ENCODE measurements at places on chromosomes 3 and 15.

DNA sequence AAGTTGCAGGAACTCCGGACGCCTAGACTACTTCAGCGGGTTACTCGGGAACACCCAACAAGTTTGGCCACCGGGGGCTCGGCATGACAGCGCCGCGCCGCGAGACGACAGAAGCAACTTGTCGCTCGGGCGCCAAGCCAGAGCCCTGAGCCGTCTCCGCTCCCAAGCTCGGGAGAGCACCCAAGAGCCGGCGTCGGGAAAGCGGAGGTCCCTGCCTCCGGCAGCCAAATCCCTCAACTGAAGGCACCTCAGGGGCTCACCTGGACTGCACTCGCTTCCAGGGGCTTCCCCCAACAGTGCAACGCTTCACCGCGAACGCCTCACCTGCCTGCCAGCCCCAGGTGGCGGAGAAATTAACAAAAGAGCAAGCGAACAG lies 640 bp downstream of the MB21D2 start:
- DNase-seq, result peak; percentile 82

- DNase-seq, result no peak
Observed at GRCh38 chr15:48875241-48875960, 2.5 kb upstream of the EID1 start.

GRCh38 chr15:66089049-66089448 lies 164.5 kb downstream of the MEGF11 start:
- DNase-seq, result no peak

DNA sequence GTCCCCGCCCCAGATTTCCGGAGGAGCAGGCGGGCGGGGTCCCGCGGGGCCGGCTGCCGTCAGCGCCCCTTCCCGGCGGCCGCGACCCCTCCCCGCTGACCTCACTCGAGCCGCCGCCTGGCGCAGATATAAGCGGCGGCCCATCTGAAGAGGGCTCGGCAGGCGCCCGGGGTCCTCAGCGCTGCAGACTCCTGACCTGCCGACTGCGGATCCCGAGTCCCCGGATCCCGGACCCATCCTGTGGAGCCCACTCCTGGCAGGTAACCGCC lies at the start of gene TRH:
Gene TRH, plus strand, starts transcription at position 157 of the 269 bp plus-strand sequence. CDS start 1,097 bp downstream, outside the sequence.
- no peak for DNase-seq

DNA sequence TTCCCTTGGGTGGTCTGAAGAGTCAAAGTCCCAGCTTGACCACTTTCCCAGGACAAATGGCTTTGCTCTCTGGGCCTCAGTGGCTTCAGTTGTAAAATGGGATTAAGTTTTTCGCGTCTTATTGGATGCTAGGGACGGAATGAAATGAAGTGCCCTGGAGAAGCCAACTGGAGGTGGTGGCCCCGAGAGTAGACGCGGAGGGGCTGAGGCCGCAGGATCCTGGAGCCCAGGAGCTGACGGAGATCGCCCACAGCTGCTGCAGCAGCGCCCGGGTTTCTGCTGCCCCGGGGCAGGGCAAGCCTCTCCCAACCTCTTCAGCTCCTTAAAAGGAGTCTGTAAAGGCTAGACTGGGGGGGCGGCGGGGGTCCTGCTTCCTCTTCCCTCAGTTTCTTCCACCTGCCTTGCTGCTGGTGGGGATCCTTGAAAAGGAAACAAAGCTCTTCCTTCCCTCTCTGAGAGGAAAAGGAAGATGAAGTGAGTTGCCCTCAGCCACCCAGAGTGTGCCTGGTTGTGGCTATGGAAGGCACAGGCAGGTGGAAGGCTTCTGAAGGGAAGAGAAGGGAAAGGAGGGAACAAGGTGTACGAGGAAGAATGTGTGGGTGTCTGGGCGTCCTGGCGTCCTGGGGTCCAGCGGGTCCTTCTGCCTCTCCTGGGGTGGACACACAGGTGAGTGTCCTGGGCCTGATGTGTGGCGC lies 967 bp upstream of the BNC1 start:
- no peak for DNase-seq

DNA sequence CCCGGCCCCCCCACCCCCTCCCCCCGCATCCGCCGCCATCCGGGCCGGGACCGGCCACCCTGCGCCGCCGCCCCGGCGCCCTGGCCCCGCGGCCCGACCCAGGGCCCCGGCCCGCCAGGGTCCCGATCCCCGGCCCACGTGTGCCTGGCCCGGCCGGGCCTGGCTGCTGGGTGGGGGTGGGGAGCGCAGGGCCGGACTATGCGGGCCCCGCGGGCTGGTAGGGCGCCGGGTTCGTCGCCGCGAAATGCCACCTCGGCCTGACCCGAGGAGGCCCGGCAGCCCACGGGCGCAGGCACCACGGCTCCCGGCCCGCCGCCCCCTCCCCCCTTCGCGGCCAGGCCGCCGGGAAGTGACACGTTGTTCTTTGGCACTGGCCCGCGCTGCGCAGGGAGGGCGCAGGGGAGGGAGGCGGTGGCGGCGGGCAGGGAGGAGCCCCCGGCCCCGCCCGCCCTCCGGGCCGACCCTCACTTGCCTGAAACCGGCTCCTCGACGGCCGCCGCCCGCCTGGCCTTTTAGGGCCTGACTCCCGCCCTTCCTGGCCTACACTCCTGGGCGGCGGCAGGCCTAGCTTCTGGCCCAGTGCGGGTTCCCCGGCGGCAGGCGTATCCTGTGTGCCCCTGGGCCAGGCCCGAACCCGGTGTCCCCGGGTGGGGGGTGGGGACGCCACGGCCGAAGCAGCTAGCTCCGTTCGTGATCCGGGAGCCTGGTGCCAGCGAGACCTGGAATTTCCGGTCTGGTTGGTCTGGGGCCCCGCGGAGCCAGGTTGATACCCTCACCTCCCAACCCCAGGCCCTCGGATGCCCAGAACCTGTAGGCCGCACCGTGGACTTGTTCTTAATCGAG lies 515 bp downstream of the EIF4G1 start:
- peak; percentile 83 for DNase-seq

GRCh38 chr3:9311228-9311627 lies 51.6 kb upstream of the THUMPD3 start:
- DNase-seq, result no peak

DNA sequence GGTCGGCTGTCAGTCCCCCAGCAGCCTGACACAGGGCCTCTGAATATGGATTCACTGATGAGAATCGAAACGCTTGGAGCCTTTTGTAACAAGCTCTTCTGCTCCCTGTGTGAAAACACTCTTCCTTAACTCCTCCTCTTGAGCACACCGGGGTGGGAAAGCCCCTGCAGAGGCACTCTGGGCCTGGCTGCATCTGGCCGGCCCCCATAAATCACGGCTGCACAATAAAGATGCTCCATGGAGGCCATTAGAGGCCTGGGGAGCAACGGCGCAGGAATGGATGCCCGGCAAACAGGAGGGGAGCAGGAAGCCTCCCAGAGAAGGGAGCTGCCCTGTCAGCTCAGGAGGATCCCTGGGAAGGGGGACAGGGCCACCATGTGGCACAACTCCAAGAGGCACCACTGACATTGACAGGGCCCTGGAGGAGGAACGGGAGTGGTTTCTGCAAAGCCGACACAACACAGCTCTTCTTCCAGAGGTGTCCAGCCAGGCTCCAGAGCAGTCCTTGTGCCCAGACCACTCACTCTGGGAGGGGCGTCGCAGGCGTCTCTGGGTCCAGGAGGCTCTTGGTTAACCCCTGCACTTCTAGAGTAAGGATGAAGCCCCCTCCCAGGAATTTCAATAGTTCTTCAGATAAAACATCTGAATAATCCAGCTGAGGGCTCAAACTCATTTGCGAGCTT lies 509.3 kb upstream of the PPP2R3A start:
- no peak for DNase-seq

DNA sequence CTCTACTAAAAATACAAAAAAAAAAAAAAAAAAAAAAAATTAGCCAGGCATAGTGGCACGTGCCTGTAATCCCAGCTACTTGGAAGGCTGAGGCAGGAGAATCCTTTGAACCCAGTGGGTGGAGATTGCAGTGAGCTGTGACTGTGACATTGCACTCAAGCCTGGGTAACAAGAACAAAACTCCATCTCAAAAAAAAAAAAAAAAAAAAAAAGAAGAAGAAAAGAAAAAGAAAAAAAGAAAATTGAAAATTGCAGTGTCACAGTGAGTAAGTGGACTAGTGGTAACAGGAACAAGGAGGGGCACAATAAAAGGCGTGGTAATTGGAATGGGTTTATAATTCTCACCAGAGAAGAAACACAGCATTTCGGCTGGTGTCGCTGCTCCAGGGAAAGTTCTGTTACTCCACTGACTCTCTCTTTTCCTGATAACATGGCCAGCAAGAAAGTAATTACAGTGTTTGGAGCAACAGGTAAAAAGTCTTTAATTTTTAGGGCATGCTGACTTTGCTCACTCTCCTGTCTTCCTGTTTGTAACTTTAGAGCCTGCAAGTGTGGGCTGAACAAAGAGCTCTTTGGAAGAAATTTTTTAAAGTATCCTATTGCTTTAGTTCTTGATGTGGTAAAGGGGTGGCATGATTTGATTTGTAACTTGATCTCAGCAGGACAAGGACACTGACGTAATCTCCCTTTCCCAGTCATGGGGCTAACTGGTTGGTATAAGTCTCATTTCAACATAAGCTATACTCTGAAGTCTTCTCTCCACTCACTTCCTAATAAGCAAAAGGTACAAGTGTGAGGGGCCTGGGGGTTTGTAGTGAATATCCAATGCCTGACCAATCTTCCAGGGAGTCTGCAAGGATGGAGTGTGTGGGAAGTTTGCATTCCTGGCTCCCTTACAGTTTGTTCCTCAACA lies 22.1 kb upstream of the TRA2B start:
- DNase-seq, result peak; percentile 68

DNA sequence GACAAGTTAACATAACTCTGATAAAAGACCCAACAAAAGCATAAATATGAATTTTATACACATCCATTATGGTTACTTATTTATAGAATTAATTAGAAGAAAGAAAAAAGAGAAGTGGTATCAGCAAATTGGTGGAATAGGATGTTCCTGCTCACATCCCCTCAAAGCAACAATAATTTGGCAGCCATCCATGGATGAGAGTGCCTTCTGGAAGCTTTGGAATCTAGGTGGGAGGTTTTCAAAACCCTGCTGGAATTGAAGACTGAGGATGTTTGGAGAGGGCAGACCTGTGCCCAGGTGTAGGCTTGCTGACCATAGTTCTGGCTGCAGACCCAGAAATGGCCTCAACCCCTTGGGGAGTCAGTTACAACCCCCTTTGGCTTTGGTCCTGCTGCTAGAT lies 91.2 kb downstream of the EDEM1 start:
- peak; percentile 35 for DNase-seq

DNA sequence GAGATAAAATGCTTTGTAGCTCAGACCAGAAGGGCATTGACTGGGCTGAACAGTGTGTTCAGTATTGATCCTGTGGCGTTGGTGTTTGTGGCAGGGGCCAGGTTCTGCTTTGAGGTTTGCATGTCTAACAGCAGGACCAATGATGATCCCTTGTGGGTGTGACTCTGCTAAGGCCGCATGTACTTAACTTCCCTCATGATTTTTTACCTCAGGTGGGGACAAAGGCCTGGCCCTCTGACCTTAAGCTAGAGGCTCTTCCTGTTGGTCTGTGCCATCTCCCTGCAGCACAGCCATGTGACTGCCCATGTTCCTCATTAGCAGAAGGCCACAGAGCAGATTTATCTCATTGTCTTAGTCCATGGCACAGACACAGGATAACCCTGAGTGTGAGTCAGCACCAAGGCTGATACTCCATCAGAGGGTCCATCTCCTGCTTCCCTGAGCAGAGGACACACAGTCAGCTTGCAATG lies 34.3 kb upstream of the BSN start:
- no peak for DNase-seq

DNA sequence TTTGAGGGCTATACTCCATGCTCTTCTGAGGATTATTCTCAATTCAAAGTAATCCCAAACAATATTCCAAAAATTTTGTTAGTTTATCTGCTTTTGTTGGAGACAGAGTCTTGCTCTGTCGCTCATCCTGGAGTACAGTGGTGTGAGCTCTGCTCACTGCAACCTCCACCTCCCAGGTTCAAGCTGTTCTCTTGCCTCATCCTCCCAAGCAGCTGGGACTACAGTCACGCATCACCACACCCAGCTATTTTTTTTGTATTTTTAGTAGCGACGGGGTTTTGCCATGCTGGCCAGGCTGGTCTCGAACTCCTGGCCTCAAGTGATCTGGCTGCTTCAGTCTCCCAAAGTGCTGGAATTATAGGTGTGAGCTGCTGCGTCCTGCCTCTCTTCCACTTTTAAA lies 39.1 kb downstream of the MEF2A start:
- DNase-seq, result no peak

DNA sequence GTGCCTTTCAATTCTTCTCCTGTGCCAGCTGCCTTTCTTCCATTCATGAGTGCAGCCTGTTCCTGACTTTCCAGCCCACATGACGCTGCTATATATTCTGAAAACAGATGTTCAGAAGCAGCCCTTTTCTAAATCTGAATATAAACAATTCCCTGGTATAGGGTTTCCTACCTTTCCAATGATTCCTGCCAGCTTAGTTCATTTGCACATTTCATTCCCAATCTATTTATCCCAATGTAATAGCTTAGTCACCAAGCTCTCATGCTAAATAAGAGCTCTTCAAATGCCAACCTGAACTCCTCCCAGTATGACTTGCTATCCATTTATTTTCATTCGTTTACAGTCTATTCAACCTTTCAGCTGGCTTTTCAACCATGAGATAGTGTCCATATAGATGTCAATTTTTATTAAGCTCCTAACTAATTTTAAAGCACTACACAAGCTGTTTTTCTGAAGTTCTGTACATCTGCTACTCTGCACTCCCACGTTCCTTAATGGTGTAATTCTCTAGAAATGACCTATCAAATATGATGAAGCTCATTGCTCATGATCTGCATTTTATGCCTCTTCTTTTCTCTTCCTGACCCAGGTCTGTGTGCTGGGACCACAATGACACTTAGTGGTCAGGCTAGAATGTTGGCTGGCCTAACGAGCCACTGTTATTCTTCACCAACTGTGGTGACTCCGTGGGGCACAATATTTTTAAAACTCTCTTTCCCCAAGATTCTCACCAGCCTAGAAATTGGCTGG lies 605.0 kb upstream of the TBL1XR1 start:
- peak; percentile 71 for DNase-seq

- no peak for DNase-seq
Observed at GRCh38 chr3:69443457-69443920, 57.6 kb upstream of the FRMD4B start.

GRCh38 chr3:45082142-45082538 lies 56.0 kb downstream of the CLEC3B start:
- peak; percentile 78 for DNase-seq

DNA sequence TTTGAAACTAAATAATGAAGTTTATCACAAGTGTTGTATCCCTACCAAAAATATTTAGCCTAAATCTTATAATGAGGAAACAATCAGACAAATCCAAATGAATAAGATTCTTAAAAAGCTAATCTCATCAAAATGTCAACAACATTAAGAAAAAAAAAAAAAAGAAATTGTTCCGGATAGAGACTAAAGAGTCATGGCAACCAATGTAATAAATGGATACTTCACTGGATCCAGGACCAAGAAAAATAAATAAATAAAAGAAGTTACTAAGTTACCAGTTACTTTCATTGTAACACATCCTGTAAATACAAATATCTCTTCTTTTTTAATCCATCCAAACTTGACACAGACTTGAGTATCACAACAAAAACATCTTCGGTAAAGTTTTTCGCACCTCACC lies 607 bp downstream of the MRPL47 start:
- no peak for DNase-seq

- DNase-seq, result peak; percentile 81
Observed at GRCh38 chr3:5162102-5162501, 25.4 kb upstream of the EDEM1 start.

Data from fibroblast of skin of back (primary cell).